Activated naive CD8-positive, alpha-beta T cell treated with anti-CD3 and anti-CD28 coated beads, Interleukin-2, amount 10 ng/mL, durations not matched to agents 7 days and 5 days (primary cell): ENCODE measurements at places on chromosomes 6 and 20. TPM values are rescaled to one million over a fixed set of nuclear protein-coding genes. Genes with fewer than 3 reads are reported as not detected.

The OR2H1 gene
- total RNA-seq: not detected

- H3K36me3 ChIP-seq: peaks cover 8% of the 10 kb centered on the region
- peak overlapping the region; percentile 44 for H3K4me3 ChIP-seq
- H3K27me3 ChIP-seq: no peaks in the 10 kb centered on the region
- H3K4me1 ChIP-seq: peaks cover 45% of the 10 kb centered on the region
- DNase-seq: no peak
- peak overlapping the region; percentile 82 for H3K27ac ChIP-seq
These were observed 23.6 kb downstream of the OR2B2 start for GRCh38 chr6:27888566-27888965.

- no peaks in the 10 kb centered on the region for H3K4me1 ChIP-seq
- no peak for DNase-seq
- no peak overlapping the region for H3K4me3 ChIP-seq
- H3K27me3 ChIP-seq: peaks cover 37% of the 10 kb centered on the region
- no peak overlapping the region for H3K27ac ChIP-seq
These were observed 17.7 kb downstream of the WFDC2 start for GRCh38 chr20:45487231-45487635.

DNA sequence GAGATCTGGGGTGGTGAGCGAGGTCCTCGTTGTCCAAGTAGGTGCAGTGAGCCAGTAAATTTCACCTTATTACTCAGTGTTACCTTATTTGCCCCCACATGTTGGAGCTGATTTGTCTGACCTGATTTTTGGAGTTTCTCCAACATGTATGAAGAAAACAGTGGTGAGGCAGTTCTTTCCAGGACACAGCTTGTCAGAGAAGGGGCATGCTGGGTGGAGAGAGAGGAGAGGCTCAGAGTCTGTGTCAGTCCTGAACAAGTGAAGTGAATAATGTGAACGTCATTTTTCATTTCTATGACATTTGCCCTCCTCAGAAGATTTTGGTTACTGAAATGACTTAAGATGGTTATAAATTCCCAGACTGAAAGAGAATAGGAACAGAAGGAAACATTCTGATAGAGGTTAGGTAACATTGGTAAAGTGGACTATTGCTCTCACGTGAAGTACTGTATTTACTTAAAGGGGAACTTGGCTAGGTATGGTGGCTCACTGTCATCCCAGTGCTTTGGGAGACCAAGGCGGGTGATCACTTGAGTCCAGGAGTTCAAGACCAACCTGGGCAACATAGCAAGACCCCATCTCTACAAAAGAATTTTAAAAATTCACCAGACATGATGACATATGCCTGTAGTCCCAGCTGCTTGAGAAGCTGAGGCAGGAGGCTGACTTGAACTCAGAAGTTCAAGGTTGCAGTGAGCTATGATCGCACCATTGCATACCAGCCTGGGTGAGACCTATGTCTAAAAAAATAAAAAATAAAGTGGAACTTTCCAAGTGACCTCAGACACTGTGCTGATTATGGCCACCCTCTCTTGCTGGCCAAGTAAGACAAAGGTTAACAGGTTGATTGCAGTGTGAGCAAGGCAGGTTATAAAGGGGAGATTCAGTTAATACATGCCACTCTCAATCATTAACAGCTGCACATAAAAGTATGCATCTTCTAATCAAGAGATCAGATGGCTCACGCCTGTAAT, 184.3 kb downstream of the EDN1 start:
- no peaks in the 10 kb centered on the region for H3K4me1 ChIP-seq
- no peaks in the 10 kb centered on the region for H3K36me3 ChIP-seq
- peaks cover 6% of the 10 kb centered on the region for H3K27me3 ChIP-seq
- no peak overlapping the region for H3K4me3 ChIP-seq
- H3K27ac ChIP-seq: no peak overlapping the region
- DNase-seq: no peak

- H3K27ac ChIP-seq: no peak overlapping the region
- H3K27me3 ChIP-seq: no peaks in the 10 kb centered on the region
- no peaks in the 10 kb centered on the region for H3K36me3 ChIP-seq
- H3K4me3 ChIP-seq: no peak overlapping the region
- no peaks in the 10 kb centered on the region for H3K4me1 ChIP-seq
- no peak for DNase-seq
These were observed 37.1 kb upstream of the FKBP1C start for GRCh38 chr6:63174173-63174572.

The SMLR1 gene
- not detected for total RNA-seq

DNA sequence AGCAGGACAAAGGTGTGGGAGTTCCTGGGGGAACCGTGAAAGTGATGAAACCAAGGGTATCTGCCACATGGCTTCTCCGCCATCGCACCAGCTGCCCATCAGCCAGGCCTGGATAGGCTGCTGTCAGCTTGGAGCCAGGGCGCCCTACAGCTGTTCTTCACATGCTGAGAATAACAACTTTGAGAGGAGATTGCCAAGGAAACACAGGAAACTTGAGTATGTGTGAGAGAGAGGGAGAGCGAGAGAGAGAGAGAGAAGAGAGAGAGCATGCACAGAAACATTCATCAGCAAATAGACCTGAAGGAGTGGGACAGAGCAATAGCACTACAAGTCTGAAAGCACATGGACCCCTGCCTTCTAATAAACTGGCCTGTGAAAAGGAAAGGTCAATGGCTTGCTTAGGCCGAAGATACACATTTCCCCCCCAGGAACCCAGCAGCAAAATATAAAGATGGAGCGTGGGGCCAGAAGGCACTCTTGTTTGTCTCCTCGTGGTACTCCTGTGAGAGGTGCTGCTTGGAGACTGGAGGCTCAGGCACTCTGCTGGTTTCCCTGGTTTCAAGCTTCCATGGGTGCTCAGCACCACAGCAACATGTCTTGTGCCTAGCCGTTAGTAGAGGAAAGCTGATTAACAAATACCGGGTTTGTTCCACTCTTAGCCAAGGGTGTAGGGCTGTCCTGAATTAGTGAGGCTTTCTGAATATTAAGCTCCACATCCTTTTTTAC, 53.0 kb downstream of the SNAP25 start:
- no peaks in the 10 kb centered on the region for H3K27me3 ChIP-seq
- no peaks in the 10 kb centered on the region for H3K36me3 ChIP-seq
- no peak for DNase-seq
- H3K4me1 ChIP-seq: no peaks in the 10 kb centered on the region

The NFS1 gene
- total RNA-seq: 33.1 TPM

The GLP1R gene
- total RNA-seq: not detected

- no peak overlapping the region for H3K4me3 ChIP-seq
- peak; percentile 30 for DNase-seq
- peaks cover 11% of the 10 kb centered on the region for H3K27me3 ChIP-seq
- H3K27ac ChIP-seq: no peak overlapping the region
These were observed 137.4 kb upstream of the HDAC2 start for GRCh38 chr6:114108119-114109002.
